Fibroblast of the conjunctiva (primary cell): ENCODE measurements at places on chromosomes 5 and 9.

DNA sequence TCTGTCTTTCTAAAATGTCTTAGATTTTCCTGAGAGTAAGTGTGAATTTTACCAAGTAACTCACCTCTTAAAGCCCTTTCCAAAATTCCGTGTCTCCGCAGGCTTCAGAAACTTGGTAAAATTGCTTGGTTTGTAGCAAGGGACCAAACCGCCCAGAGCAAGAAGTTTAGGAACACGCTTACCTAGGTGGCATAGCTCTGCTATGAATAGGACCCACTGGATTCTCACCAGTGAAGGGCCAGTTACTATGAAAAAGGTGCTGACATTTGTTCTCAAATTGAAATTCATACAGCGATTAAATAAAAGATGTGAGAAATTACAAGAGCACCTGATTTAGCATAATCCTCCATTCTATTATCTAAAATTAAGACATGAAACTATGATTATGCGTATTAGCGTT lies 6.7 kb downstream of the NME5 start:
- no peak for DNase-seq

DNA sequence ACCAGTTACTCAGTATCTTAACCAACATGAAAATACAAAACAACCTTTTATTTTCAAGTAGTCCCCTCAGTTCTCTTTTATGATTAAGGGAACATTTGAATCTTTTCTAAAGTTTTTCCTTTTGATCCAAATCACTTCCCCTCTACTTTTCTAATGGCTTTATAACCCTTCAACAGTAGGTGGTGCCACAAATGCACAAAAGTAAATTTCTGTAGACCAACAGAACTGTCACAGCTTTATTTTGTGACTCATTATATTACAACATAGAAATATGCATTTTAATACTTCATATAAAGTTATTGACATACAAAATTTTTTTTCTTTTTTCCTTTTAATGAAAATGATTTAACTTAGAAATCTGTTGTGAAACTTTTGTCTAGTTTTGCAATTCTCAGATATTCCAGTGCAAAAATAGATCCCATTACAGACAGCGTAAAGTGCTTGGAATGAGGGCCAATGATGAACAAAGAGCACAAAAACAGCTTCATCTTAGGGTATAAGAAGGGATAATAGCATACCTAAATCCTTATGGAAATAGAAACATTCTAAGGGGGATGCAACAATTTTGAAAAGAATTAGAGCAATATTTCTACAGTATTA lies 17.0 kb downstream of the NIPSNAP3B start:
- DNase-seq = peak; percentile 23

DNA sequence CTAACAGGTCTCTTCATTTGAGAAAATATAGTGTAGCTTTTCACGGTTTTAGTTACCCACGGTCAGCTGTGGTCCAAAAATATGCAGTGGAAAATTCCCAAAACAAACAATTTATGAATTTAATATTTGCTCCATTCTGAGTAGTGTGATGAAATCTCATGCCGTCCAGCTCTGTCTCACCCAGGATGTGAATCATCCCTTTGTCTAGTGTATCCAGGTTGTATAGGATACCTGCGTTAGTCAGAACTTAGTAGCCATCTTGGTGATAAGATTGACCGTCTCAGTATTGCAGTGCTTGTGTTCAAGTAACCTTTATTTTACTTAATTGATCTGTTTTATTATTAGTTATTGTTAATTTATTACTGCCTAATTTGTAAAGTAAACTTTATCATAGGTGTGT lies 41.1 kb downstream of the NDUFS4 start:
- no peak for DNase-seq

- no peak for DNase-seq
Observed at GRCh38 chr9:20357037-20357432, 265.3 kb downstream of the MLLT3 start.

GRCh38 chr5:168756453-168757391 lies 177.6 kb upstream of the PANK3 start:
- no peak for DNase-seq

DNA sequence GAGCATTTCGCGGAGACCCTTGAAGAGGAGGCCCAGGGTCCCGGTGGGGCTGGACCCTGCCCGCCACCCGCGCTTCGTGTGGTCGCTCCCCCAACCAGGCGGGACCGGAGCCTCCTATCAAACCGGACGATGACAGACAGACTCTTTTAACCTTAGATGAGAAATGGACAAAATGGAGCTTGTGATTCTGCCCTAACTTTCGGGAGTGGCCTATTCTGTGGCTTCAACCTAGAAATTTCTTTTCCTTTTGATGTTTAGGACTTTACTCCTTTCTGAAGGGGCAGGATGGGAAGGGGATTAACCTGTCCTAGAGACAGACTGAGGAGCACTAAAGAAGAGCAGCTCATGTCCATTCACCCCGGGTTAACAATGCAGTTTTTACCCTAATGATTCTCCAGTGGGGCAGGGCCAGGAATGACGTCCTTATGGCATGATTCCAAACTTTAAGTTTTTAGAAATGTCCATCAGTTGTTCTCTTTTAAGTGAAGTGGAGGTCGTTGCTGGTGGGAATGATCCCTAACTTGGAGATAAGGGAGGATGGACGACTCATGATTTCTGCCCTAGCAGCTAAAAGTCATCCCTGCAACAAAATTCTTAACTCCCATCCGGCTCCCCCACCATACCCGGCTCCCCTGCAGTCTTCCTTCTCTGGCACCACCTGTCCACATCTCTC lies 1.0 kb downstream of the NIPSNAP3A start:
- no peak for DNase-seq

DNA sequence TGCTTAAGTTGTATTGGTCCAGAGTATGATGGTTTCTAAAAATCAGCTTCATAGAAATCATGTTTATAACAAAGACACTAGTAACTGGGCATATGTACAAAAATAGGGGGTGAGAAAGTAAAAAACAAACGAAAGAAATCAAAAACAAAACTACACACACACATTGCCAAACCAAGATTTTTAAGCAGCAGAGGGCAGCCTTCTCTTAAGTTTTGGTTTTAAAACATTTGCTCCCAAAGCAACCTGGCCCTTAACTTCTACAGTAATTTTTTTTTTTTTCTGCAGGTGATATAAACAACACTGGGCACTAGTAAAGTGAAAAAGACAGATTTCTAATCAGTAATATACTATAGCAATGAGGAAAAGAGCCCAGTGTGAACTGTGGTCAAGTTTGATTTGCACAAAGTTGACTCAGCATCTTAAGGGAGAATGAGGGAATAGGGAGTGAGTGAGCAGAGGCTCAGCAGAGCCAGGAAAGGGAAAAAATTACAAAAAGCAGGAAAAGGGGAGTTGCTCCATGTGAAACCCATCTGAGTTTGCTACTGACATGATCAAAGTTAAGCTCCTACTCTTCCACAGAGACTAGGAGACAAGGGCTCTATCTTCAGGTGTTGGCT lies 13.4 kb upstream of the GAPT start:
- DNase-seq = no peak
